ENCODE measurements at places on chromosomes 16 and 17. TPM values are rescaled to one million over a fixed set of nuclear protein-coding genes. Genes with fewer than 3 reads are reported as not detected.

Gene CYBA
- 281 TPM for total RNA-seq

Gene ACBD4
- total RNA-seq = 7.3 TPM

Gene SCARF1
- total RNA-seq = 0.18 TPM

Gene SLC46A1
- total RNA-seq = 16.3 TPM

Gene SHISA9
- total RNA-seq = 0.13 TPM

Gene MYH8
- total RNA-seq = not detected

Gene CYBC1
- total RNA-seq = 58.0 TPM

Gene WNT9B
- total RNA-seq = not detected

Gene ALOX12B
- 1.8 TPM for total RNA-seq

Gene KRT20
- total RNA-seq = 0.27 TPM

Gene KRTAP4-6
- not detected for total RNA-seq

Gene HOXB13
- 2.1 TPM for total RNA-seq

Gene SULT1A3
- total RNA-seq = 8.7 TPM

Gene SAT2
- 81.4 TPM for total RNA-seq

Gene VMO1
- 1.4 TPM for total RNA-seq

Gene GDPD1
- 1.0 TPM for total RNA-seq

Gene TOM1L1
- total RNA-seq = 39.8 TPM

Gene KRTAP17-1
- total RNA-seq = not detected

Gene SHPK
- 17.9 TPM for total RNA-seq

Gene ZFP3
- 1.0 TPM for total RNA-seq

Gene FBXW10
- total RNA-seq = 1.1 TPM

Gene MPV17L
- 5.9 TPM for total RNA-seq

Gene MAF
- 0.39 TPM for total RNA-seq

Gene CLEC18A
- total RNA-seq = 0.25 TPM

Gene OR4D1
- total RNA-seq = not detected

Gene SLC16A13
- 8.1 TPM for total RNA-seq

Gene TERB1
- total RNA-seq = not detected

Gene CXCL16
- total RNA-seq = 18.8 TPM

Gene PRAC1
- total RNA-seq = not detected

Gene TEKT5
- not detected for total RNA-seq

Gene AOC2
- 1.9 TPM for total RNA-seq

Gene TMEM88
- 0.23 TPM for total RNA-seq

Gene ADAMTS18
- not detected for total RNA-seq

Gene PPP1R27
- not detected for total RNA-seq
